ENCODE measurements at places on chromosomes 7 and 10.
A peak's percentile ranks its signal among the peaks of the same experiment; 100 is the strongest.

- DNase-seq = no peak
These were observed 5.1 kb downstream of the STK32C start for GRCh38 chr10:132302421-132303310.

DNA sequence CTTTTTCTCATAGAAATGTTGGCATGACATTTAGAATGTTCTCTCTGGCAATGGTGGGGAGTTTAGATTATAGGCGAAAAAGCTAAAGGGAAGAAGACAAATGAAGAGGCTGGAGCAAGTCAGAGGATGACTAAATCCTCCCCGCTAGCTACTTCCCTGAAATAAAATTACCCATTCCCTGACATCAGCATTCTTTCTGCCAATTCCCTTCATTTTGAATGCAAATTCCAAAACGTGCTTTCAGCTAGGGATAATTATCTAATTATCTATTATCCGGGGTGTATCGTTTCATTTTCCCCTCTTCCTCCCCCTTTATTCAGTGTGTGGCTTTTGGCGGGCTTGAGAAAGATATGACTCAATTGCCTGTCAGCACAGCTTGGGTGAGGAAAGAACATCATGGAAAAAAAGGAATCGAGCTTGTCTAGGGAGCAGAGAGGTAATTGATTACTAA, 672.3 kb downstream of the TNS3 start:
- DNase-seq = no peak

DNA sequence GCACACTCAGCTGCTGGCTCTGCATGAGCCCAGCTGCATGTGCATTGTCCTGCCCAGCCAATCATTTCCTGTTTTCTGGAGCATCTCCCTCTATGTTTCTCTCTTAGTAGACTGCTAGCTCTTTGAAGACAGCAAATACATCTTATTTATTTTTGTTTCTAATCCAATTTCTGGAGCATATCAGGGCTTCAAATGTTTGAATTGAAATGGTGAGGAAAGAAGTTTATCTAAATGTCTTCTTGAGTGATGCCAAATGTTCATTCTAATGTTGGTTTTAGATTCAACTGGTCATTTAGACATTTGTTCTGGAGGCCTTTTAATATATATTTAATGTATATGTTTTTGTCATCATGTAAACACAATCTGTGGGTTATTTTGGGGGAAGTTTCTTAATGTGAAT, 141.9 kb downstream of the DNAJB9 start:
- DNase-seq = no peak

DNA sequence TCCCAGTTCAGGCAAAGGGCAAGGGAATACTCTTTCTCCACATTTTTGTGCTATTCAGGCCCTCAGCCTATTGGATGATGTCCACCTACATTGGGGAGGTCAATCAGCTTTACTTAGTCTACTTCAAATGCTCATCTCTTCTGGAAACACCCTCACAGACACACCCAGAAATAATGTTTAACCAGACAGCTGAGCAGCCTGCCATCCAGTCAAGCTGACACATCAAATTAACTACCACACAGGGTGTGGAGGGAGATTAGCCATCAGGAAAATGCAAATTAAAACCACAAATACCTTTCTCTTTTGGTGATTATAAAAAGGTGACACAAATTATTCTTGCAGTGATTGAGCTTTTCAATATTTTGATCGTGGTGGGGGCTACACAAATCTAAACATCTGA, 74.7 kb upstream of the FZD8 start:
- no peak for DNase-seq

- DNase-seq = no peak
These were observed 235.2 kb downstream of the DPP6 start for GRCh38 chr7:154287356-154287755.

GRCh38 chr7:33108554-33109004, 625 bp downstream of the RP9 start:
- peak; percentile 55 for DNase-seq

- no peak for DNase-seq
These were observed 230.7 kb upstream of the FZD1 start for GRCh38 chr7:91033574-91033973.

DNA sequence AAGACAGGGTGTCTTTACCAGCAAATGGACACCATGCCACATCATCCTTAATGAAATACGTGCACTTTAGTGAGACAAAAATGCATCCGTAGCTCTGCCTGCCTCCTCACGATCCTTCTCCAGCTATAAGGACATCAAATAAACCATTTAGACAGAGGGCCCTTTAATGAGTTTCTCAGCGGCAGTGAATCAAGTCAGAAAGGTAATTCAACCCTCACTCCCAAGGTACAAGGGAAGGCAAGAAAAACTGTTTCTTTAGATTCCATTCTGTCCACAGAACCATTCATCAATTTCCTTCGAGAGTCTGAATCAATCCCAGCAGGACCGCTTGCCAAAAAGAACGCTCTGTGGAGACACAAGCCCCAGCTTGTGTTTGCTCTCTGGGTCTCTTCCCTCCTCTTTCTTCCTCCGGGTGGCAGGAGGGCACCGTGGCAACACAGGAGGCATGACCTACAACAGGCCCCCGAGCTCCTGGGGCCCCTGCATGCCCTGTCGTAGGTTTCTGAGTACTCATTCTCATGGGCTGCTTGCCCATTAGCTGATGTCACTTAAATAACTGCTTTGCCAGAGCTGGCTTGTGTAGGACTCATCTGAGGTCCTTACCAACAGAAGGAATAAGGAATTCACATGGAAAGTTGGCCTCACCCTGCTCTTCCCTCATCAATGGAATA, 297.8 kb upstream of the PRKCQ start:
- no peak for DNase-seq

GRCh38 chr10:87702260-87702972, 42.7 kb downstream of the PAPSS2 start:
- DNase-seq = no peak

- no peak for DNase-seq
These were observed 72.4 kb downstream of the NKX6-2 start for GRCh38 chr10:132713421-132714095.

DNA sequence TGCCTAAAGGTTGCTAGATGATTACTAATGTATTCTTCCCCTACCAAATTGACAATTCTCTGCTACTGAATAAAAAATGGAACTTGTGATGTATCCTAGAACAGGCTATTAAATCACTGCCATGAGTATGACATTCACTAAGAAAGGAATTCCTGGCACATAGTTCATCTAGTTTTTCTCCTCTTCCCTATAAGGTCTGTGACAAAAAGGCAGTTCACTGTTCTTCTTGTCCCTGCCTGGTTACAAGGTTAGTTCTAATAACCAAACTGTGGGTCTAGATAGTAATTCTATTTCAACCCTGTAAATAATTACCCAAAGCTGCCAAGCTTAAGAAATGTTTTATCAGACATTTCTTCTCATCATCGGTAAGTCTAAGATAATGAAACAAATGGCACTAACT, 245.6 kb downstream of the BICC1 start:
- no peak for DNase-seq

- DNase-seq = no peak
These were observed 83.0 kb upstream of the KAT6B start for GRCh38 chr10:74743401-74743800.

DNA sequence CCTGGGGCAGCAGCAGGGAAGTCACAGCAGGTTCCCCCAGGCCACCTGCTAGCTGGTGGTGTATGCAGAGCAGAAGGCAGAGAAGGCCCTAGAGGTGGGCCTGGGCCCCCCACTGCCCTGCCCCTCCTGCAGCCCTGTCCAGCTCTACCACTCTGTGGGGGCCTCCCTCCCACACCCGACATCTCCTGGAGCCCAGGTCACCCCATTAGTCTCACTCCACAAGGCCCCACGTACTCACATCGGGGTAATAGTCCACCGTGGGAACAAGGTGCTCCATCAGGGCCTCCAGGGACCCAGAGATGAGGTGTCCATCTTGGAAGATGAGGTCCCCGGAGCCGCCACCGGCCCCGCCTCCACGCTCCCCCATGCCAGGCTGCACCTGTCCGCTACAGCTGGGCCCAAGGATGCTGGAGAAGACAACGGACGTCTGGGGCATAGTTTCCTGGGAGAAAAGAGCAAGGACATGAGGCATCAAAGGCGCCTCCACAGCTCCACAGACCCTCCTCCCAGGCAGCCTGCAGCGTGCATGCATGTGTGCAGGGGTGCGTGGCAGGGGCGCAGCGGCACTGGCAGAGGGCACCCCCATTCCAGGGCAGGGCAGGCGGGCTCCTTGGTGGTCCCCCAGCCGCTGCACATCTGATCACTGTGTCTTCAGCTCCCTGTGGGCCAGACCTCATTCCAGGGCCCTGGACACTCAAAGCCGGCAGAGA, 61.0 kb downstream of the RASGEF1A start:
- DNase-seq = peak; percentile 1

DNA sequence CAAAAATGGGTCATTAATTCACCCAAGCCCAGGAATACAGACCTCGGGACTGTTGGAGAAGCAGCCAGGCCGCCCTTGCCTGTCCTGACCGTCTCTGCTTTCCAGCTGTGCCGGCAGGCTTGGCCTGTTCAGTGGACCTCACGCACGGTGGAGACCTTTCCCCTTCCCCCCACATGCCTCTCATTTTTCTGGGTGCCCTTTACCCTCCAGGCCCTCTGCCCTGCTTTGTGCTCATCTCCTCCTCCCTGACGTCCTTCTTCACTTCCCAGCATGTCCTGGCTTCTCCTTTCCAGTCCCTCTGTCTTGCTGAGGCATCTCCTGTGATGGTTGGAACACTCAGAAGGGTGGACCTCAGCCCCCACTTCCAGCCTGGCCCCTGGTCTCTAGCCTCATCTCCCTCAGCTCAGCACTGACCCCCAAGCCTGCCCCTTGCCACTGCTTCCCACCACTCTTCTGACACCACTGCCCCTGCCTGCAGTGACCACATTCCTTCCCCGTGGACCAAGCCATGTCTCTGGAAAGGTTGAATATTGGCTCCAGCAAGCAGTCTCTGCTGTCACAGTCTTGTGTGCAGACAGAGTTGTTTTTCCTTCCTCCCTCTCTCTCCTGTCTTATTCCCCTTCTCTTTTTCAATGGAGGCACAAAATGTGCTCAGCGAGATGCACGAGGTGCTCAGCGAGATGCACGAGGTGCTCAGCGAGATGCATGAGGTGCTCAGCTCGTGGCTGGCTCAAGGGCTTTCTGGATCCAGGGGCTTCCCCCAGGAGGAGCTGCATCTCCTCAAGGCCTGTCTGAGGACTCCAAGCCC, 14.9 kb downstream of the BAG3 start:
- no peak for DNase-seq

DNA sequence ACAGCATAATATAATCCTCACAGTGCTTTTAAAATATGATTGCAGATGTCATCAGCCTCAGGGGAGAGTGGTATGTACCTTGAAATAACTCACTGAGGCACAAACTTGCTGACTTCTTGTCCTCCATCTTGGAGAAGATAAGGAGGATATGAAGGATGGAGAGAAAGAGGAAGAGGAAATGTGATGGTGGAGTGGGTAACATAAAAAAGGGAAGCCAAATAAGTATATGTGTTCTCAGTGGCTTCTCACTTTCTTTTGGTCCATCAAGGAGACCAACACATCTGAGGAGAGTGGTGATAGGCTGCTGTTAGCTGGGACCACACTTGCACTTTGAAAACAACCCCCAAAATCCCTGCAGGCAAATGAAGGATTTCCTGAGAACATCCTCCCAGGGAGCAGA, 21.6 kb upstream of the ZNF37A start:
- DNase-seq = no peak

GRCh38 chr10:113161066-113161465, 211.0 kb downstream of the TCF7L2 start:
- no peak for DNase-seq

GRCh38 chr7:54550471-54550870, 8.3 kb downstream of the VSTM2A start:
- no peak for DNase-seq

DNA sequence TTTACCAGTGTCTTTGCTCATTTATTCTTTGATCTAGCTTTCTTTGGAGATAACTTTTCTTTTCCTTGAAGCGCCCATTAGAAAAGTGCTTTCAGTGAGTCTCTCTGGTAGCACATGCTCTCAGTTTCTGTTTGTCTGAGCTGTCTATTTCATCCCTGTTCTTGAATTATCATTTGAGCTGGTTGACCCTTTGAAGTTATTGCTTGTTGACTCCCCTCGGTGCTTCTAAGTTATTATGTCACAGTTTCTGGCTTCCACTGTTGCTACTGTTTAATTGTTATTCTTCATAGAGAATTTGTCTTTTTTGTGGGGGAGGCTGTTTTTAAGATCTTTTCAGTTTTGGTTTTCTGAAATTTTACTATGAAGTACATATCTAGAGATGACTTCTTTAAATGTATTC, 11.4 kb upstream of the PRF1 start:
- no peak for DNase-seq

DNA sequence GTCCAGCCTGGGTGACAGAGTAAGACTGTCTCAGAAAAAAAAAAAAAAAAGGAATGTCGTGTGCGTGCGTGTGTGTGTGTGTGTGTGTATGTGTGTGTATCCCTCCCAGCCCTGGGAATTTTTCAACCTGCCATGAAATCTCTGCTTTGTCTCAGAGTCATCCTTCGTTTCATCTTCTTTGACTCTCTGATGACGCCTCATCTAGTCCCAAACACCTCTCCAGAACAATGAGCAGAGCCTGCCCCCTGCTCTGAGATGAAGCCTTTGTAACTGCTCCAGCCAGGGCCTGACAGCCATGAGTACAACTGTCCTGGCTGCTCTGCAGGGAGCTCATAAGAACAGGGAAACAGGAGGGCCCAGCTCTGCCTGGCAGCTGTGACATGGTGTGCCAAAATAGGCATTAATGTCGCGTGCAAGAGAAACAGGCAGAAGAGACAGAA, 149.5 kb downstream of the FAM107B start:
- no peak for DNase-seq

DNA sequence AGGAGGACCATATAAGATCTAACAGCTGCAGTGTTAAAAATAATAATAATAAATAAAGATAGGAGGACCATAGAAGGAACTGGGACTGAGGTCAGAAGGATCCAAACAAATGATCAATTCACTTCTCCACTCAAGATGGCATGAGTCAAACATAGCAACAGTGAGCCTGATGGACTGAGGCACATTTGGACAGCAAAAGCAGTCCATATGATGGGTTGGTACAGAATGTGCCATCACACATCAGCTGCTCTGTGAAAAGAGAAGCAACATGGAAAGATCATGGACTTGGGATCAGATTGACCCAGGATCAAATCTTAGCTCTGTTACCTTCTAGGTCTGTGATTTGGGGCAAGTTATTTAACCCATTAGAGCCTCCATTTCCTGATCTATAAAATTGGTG, 188.9 kb upstream of the KMT2E start:
- DNase-seq = no peak

GRCh38 chr7:31939076-31939475, 131.1 kb downstream of the PDE1C start:
- DNase-seq = no peak

GRCh38 chr7:154583454-154583853, 419.5 kb downstream of the PAXIP1 start:
- DNase-seq = no peak

DNA sequence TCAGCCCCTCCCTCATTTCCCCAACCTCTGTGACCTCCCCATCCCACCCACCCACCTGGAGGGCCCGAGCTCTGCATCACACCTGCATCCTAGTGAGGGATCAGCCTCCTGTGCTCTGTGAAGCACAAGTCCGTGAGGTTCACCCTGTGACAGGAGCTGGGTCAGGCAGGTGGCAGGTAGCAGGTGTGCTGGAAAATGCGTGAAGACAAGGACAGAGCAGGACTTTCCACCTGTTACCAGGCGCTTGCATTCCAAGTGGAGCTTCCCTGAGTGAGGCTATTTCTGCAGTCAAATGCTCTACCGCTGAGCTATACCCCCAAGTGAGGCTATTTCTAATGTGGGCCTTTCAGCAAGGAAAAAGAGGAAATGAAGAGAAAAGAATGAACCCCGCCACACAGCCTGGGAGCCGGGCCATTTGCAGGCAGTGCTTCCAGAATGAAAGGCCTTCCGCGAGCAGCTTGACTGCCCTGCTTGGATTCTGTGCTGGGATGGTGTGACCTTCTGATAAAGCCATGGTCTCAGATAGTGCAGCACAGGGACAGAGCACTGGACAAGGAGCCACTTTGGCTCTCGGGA, 13.3 kb upstream of the CPXM2 start:
- DNase-seq = no peak
